ENCODE measurements at places on chromosomes 12 and 14.

DNA sequence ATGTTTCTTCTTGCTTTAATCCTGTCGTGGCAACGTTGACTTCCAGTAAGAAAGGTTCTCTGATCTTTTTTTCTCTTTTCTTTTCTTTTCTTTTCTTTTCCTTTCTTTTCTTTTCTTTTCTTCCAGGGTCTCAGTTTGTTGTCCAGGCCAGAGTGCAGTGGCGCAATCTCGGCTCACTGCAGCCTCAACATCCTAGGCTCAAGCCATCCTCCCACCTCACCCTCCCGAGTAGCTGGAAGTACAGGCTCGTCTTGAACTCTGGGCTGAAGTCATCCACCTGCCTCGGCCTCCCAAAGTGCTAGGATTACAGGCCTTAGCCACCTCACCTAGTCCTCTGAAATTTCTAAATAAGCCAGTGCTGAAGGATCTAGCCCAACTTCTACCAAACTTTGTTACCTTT, 1.3 kb upstream of the MAP3K9 start:
- no peak for DNase-seq

DNA sequence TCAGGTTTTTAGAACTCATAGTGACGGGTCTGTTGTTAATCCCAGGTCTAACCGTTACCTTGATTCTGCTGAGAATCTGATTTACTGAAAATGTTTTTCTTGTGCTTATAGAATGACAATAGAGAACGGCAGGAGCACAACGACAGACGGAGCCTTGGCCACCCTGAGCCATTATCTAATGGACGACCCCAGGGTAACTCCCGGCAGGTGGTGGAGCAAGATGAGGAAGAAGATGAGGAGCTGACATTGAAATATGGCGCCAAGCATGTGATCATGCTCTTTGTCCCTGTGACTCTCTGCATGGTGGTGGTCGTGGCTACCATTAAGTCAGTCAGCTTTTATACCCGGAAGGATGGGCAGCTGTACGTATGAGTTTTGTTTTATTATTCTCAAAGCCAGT, 34.4 kb downstream of the PSEN1 start:
- DNase-seq, result no peak

DNA sequence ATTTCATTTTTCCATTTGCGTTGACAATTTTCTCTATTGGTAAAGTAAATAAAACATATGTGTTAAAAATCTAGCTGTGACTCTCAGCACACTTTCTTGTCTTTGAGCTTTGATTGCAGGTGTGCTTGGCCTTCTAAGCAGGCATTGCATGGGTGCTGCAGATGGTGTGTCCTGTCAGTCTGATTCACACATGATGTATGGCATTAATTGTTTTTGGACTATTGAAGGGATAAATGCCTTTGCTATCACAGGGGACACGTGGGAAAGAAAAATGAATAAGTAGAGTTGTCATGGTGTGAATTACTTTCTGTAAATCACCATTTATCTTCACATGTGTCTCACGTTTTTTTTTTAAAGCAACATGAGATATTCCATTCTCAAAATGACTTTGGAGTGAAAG, 211.3 kb upstream of the NAV3 start:
- DNase-seq, result no peak

DNA sequence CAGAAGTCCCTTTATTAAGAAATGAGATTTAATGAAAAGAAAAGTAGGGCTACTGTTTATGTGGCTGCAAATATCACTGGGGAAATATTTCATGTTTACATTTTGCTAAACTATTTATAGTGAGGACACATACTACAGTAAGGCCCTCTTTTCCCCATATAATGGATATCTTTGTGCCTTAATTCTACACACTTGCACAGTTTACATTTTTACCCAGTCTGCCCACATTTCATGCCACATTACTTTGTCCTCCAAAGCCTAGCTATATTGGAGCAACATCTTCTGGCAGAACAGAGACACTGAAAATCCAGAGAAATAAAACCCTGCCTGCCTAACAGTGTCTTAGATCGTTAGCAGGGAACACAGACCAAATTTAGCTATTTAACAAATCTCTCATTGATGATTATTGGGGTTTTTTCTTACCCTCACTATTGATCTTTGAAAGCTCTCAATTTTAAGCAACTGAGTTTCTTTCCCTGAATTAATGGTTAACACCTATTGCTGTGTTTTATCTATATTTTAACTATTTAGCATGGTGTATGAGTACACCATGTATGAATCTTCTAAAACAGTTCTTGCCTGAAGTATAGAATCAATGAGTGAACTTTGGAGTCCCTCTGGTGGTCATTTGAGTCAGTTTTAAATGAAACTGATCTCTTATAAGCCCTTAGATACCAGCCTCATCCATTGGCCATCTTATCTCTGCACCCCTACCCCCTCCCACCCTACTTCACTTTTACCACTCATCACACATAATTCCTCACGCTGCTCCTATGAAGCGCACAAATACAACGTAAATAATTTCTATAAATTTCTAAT, 170.2 kb downstream of the BCAT1 start:
- DNase-seq, result peak; percentile 12

DNA sequence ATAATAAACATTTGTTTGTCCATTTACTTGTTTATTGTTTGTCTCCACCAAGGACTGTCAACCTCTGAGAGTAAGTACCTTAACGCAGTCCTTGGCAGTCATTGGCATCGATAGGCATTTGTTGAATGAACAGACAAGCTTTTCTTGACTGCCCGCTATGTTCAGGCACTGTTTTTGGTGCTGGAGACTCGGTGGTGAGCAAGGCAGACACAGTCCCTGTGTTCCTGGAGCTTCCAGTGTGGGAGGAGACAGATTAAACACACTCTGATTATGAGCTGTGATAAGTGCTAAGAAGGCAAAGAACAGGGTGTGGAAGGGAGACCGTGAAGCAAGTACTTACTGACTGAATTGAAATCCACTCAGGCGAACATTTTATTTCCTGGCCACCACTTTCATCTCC, 1.2 kb downstream of the ATP6V0A2 start:
- no peak for DNase-seq

DNA sequence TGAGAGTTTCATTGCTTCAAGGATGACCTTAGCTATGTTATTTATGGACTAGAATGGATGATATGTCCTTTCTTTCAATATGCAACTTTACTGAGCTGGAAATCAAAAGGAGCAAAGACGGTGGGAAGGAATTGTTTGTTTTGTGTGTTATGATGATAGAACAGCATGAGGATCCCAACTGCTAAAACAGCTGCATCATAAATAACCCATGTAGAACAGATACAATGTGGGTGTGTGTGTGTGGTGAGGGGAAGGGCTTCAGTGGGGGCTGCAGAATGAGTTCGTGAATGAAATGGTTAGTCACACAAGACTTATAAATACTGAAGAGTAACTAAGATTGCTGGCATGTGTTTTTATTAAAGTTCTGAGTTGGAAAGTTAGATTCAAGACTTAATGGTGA, 80.1 kb downstream of the DACT1 start:
- no peak for DNase-seq

DNA sequence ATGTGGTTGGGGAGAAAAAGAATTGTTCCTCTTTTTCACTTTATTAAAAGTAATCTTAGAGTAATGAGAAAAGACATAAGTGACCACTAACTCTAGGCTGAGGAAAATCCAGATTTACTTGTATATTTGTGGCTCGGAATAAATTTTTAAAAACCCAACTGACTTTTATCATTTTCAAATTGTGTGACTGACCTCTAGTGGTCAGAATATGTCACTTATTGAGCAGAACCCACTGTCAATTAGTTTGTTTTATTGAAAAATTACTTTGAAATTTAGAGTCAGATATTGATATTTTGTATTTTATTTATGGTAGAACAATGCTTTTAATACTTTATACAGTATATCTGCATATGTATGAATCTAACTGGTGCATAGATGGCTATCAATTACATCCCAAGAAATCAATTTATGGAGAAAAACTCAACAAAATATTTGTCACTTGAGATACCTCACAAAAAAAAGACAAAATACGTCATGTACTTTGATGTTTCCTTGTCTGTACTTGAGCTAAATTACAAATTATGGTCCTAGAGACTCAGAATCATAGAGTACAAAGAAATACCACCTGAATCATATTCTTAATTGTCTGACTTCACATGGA, 229.4 kb downstream of the CNTN1 start:
- DNase-seq, result peak; percentile 20

DNA sequence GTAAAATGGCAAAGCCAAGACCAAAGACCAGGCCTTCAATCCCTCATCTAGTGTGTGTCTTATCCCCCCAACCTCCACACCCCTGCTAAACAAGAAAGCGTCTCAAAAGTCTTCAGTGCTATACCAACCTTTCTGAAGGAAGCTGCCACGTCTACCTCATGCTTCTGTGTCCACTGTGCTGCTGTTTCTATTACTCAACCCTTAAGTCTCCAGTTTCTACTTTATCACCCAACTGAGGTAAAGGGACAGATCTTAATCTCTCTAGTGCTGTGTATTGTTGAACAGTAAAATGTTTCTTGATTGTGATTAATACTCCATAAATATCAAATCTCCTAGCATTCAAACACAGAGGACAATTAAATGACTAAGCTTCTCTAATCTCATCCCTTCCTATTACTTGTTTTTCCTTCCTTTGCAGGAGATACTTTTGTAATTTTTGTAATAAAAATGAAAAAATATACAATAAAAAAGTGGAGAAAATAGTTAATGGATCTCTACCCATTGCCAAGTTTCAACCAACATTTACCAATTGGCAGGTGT, 23.3 kb downstream of the BTBD7 start:
- DNase-seq, result no peak

- DNase-seq, result no peak
These were observed 171.8 kb upstream of the NTF3 start for GRCh38 chr12:5260086-5260485.

DNA sequence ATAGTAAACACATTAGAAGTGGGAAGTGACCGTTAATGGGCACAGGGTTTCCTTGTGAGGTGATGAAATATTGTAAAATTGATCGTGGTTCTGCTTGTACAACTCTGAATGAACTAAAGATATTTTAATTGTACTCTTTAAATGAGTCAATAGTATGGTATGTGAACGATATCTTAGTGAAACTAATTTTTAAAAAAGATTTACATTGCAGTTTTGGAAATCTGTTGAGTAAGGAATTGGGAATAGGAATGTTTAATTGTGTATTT, 1.7 kb downstream of the ZNF410 start:
- no peak for DNase-seq

GRCh38 chr12:84786622-84787021, 126.0 kb downstream of the SLC6A15 start:
- DNase-seq, result no peak

DNA sequence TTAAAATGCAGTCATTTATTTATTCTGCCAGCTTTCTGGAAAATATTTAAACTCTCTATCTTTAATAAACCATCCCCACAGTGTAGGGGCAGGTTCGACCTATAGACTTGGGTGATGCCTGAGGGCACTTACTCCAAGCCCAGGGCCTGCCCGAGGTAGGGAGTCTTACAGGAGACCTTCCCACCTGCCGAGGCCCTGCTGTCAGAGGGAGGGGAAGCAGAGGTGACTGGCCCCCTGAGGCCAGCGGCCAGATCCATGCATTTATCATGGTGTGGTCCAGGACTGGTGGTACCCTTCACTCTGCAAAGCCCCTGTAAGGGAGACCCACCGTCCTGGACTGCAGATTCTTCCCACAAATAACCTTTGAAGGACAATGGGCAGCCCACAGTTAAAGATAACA, 7.6 kb downstream of the EML1 start:
- no peak for DNase-seq

GRCh38 chr14:68981139-68981538, 2.0 kb upstream of the ACTN1 start:
- DNase-seq, result no peak

GRCh38 chr12:10214136-10214894, 1.6 kb downstream of the GABARAPL1 start:
- no peak for DNase-seq

DNA sequence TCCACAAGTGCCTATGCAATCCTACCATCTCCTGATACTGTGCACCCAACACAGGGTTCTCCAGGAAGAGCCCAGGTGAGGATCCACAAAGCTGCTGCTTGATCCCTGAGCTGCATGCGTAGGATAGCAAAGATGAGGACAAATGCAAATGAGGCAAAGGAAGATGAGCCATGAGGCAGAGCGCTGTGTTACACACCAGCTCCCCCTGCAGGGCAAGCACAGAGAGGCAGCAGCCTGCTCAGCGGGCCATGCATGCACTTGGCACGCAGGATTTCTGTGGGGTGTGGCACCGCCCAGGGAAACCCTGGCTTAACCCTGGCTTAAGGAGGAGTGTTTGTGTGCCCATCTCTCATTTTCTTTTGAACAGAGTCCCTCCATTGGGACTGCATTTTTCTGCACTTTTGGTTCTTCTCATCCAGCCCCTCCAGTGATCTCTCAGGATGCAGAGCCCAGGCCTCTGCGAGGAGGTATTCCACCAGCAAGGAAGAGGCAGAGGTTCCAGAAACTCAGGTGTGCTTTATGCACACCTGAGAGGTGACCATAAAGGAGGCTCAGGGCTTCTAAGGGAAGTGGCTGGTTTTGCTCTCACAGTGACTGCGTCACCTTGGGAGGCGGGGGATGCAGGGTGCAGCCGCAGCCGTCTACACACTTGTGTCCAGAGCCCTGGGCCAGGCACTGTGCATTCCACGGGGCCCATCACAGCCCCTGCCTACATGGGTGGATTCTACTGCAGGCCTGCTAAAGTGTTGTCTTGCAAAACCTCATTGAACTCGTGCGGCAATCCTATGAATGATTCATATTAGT, 973.3 kb upstream of the TMEM132C start:
- DNase-seq, result peak; percentile 3
